Panc1 (cell line): ENCODE measurements at places on chromosomes 2 and 18. TPM values are rescaled to one million over a fixed set of nuclear protein-coding genes. Genes with fewer than 3 reads are reported as not detected.

DNA sequence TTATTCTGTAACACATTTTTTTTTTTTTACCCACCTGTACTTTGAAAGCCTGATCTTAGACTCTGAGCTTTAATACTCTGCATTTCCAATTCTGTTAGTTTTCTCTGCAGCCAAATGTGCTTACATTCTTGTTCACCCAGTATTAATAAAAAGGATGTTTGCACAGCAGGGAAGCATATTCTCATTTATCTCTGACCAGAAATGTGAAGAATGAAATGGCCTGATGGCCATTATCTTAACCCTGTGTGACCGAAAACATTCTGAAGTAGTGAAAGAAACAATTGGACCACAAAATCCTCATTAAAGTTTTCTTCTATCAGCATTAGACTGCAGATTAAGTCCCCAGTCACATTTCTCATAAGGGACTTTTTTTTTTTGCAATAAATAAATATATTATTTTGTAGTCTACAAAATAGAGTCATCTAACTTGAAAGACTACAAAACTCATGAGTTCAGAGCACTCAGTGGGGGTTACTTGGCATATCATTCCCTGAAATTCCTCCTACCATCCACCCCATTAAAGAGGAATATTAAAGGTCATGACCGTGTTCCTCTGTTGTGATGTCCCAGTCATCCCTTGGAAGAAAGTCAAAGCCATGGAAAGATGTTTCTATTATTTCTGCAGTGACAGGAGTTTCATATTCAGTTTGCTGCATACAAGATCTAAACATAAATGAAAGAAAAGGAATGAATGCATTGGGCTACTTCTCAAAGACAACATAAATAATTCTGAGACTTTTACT, 364.4 kb downstream of the RND3 start:
- H3K4me3 ChIP-seq, result no peak overlapping the region
- H3K27me3 ChIP-seq, result no peaks in the 10 kb centered on the region
- no peak overlapping the region; the same call in 1 of the 2 replicates for H3K27ac ChIP-seq
- H3K4me1 ChIP-seq, result peaks cover 2% of the 10 kb centered on the region; the same call in 1 of the 2 replicates

DNA sequence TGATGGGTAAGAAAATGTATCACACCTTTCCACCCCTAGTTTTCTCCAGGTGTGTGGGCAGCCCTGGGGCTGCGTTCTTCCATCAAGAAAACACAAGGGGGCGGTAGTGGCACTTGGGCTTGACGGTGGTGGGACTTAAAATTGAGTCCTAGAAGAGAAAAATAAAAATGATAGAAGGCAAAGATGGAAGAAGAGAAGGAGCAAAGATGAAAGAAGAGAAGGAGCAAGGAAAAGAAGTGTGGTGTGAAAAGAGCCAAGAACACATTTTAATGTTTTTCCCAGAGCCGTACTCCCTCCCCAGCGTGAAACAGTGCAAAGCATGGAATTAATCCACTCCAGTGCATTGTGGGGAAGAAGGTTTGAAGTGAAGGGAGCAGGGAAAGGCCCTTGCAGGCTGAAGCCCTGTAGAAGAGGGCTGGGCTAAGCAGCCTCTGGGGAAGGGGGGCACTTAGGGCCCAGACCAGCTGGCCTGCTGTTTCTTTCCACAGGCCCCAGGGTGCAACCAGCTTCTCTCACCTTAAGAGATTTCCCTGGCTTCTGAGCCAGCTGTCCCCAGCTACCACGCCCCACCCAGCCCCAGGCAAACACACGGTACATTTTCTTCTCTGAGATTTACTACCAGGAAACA, 256.8 kb downstream of the RNF152 start:
- no peak overlapping the region for H3K27ac ChIP-seq
- H3K27me3 ChIP-seq, result no peaks in the 10 kb centered on the region
- H3K36me3 ChIP-seq, result no peaks in the 10 kb centered on the region
- no peak for DNase-seq
- H3K4me1 ChIP-seq, result no peaks in the 10 kb centered on the region
- no peak overlapping the region for H3K4me3 ChIP-seq

MGAT4A gene
- 4.4 TPM for total RNA-seq

PPM1G gene
- 115 TPM for total RNA-seq

GRCh38 chr18:55013086-55013485, 53.8 kb upstream of the CCDC68 start:
- H3K4me1 ChIP-seq, result no peaks in the 10 kb centered on the region
- no peaks in the 10 kb centered on the region for H3K36me3 ChIP-seq
- no peaks in the 10 kb centered on the region for H3K27me3 ChIP-seq
- H3K4me3 ChIP-seq, result no peak overlapping the region

GRCh38 chr2:109356324-109357035, 227.5 kb downstream of the SH3RF3 start:
- DNase-seq, result no peak
- no peak overlapping the region for H3K4me3 ChIP-seq
- no peaks in the 10 kb centered on the region for H3K27me3 ChIP-seq
- H3K27ac ChIP-seq, result no peak overlapping the region

DNA sequence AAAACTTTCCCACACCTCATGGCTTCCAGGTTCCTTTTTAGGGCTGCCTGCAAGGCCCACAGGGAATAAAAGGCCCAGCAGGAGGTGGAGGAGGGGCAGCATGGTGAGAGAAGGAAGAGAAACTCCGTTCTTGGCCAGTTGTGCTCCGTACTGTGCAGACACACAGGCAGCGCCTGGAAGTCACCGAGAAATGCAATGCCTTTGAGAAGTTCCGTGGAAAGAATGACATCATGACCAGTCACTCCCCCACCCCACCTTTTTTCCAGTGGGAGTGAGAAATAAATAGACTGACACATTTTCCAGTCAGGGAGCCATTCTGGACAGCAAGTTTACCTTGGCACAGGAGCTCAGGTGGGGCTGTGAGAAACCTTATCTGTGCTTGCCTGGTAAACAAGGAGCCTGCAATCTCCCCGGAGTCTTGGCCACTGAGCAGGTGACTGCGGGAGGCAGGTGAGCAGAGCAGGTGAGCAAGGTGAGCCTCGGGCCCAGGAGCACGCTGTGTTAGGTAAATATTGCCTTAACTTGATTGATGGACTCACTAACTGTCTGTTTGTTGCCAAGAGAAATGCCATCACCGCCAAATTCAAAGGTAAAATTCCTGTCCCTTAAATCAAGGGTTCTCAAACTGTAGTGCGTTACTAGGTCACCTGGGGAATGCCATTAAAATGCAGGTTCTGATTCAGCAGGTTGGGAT, 13.5 kb upstream of the LBH start:
- no peaks in the 10 kb centered on the region for H3K4me1 ChIP-seq
- H3K27me3 ChIP-seq, result no peaks in the 10 kb centered on the region
- no peaks in the 10 kb centered on the region for H3K36me3 ChIP-seq
- DNase-seq, result no peak
- H3K4me3 ChIP-seq, result no peak overlapping the region

- no peak overlapping the region for H3K27ac ChIP-seq
- DNase-seq, result no peak
- H3K4me1 ChIP-seq, result no peaks in the 10 kb centered on the region
- H3K27me3 ChIP-seq, result no peaks in the 10 kb centered on the region
- no peaks in the 10 kb centered on the region for H3K36me3 ChIP-seq
Observed at GRCh38 chr2:205463466-205464025, 218.8 kb upstream of the NRP2 start.

DNA sequence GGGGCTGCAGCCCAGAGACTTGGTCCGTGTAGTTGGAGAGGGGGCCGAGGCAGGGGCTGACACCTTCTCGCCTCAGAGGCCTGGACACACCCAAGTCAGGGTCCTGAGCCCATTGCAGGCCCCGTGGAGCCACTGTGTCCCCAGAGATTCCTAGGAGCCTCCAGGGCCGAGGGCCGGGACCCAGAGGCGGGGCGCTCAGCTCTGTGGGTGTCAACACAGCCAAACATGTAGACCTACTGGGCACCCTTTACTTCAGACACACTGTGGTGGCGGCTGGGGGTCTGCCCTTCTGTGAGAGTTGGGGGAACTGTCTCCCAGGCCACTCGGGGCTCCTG, 459 bp upstream of the ESPNL start:
- no peaks in the 10 kb centered on the region for H3K27me3 ChIP-seq
- peaks cover 7% of the 10 kb centered on the region; the same call in 1 of the 2 replicates for H3K4me1 ChIP-seq
- no peak overlapping the region for H3K27ac ChIP-seq
- H3K4me3 ChIP-seq, result no peak overlapping the region

IL1A gene
- not detected for total RNA-seq

DNA sequence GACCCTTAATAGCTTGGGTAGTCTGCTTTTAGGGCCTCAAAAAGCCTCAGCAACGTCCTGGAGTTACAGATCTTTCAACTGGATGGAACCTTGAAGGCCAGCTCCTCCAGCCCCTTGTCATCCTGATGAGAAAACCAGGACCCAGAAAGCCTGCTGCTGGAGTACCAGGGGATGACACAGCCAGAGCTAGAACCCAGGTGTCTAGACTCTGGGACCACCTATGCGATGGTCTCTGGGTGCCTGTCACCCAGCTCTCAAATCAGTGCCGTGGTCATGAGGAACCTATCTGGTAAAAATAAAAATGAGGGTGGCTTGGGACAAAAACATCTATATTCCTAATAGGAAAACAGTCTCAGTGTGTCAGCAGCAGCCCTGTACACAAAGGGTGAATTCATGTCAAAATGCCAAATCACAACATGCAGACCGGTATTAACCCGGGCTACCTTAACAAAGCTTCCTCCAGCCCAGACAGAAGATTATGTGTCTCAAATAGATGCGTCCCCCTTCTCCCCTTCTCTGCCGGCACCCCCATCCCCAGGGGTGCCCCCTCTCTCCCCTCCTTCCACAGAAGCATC, 28.5 kb downstream of the SMAD7 start:
- no peak overlapping the region for H3K4me3 ChIP-seq
- H3K27ac ChIP-seq, result peak overlapping the region; percentile 67
- no peaks in the 10 kb centered on the region for H3K27me3 ChIP-seq
- H3K36me3 ChIP-seq, result no peaks in the 10 kb centered on the region; the same call in 1 of the 2 replicates

NEU4 gene
- 10.0 TPM for total RNA-seq

DNA sequence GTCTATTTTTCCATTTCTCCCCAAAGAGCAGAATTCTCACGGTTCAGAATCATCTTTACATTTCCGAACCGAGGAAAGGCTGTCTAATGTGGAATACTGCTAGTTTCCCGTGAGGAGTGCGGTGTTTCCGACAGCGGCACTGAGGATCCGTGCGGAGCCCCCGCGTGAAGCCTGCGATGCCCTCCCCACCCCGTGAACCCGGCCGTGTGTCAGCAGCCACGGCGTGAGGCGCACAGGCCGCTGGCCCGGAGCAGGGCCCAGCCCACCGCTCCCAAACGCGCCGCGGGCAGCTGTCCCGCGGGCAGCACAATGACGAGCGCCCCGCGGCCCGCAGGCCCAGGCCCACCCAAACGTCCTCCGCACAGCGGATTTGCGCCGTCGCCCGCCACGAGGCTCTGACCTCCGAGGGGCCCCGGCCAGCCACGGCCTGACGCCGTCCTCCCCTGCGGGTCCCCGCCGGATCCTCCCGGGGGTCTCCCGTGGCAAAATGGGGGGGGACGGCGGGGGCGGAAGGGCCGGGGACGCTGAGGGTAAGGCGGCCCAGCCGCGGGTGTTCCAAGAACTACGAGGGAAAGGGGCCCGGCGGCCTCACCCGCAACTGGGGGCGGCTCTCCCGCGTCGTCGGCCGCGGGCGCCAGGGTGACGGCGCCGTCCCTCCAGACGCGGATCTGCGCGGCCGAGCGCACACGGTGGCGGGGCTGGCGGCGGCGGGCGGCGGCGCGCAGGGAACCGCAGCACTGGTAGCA, 796 bp downstream of the SPIRE1 start:
- H3K4me3 ChIP-seq, result peak overlapping the region; percentile 68
- H3K4me1 ChIP-seq, result peaks cover 19% of the 10 kb centered on the region
- H3K27ac ChIP-seq, result peak overlapping the region; percentile 84
- no peaks in the 10 kb centered on the region for H3K27me3 ChIP-seq

DNA sequence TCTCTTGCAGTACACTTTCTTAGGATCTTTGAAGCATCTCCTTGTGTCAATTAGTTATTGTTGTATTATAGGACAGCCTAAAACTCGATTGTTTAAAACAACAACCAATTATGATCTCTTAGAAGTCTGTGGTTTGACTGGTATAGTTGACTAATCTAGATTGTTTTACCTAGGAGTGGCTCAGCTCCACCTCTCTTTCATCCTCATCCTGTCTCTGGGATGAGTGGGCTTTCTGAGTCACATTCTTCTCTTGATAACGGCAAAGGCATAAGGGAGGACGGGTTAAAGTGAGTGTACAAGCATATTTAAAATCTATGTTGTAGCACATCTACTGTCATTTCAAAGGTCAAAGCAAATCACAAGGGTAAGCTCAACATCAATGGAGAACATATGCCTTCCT, 102.3 kb upstream of the GULP1 start:
- H3K27ac ChIP-seq, result no peak overlapping the region
- no peaks in the 10 kb centered on the region for H3K36me3 ChIP-seq
- no peaks in the 10 kb centered on the region for H3K4me1 ChIP-seq
- DNase-seq, result no peak

TM4SF20 gene
- total RNA-seq, result not detected

NETO1 gene
- total RNA-seq, result not detected

- H3K27me3 ChIP-seq, result no peaks in the 10 kb centered on the region
- no peak overlapping the region for H3K27ac ChIP-seq
- no peak overlapping the region for H3K4me3 ChIP-seq
Observed at GRCh38 chr2:103868396-103868795, 985.5 kb upstream of the POU3F3 start.

DNA sequence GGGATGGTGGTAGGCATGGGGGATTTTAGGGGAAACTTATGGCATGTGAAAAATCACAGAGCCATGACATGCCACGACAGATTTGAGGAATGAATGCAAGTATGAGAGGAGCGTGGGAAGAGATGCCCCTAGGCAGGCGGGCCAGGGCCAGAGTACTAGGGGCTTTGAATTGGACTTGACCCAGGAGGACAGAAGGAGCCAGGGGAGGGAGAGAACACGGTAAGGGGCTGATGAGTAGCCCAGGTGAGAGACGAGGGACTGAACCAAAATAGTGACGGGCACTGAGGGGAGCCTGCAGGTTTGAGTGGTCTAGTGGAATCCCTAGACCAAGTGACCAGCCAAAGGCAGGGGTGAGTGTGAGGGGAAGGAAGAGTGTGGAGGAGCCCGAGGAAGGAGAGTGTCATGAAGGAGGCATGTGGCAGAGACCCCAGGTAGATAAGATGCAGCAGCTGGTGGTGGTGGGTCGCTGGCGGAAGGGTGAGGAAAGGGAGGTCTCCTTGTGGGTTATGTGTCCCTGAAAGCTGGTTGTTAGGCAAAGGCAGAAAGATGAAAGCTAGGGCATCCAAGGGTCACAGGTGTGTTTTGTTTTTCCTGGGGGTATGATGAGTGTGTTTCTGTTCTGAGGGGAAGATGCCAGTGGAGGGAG, 48.7 kb downstream of the ZBTB7C start:
- no peaks in the 10 kb centered on the region for H3K27me3 ChIP-seq
- H3K36me3 ChIP-seq, result no peaks in the 10 kb centered on the region
- DNase-seq, result no peak

DNA sequence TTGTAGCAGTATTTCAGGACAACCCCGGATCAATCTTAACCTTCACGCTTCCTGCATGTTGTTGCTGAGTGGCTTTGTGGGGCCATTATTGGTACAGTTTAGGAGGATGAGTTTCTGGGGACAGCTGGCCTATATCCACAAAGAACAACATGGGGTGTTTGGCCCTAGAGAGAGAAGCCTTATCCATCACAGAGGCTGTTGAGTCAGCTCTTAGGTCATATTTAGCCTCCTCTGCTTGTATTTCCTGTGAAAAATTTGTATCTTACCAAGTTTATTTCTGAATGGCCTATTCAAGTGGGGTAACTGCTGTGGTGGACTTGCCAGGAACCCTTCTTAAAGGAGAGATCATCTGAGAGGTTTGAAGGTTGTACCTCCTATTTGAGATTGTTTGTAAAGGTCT, 77.6 kb downstream of the MAP4K4 start:
- H3K27me3 ChIP-seq, result no peaks in the 10 kb centered on the region
- H3K4me1 ChIP-seq, result peaks cover 3% of the 10 kb centered on the region; the same call in 1 of the 2 replicates
- no peak overlapping the region for H3K4me3 ChIP-seq
